ENCODE measurements at places on chromosomes 2 and 18. TPM values are rescaled to one million over a fixed set of nuclear protein-coding genes. Genes with fewer than 3 reads are reported as not detected.
A peak's percentile ranks its signal among the peaks of the same experiment; 100 is the strongest.

DNA sequence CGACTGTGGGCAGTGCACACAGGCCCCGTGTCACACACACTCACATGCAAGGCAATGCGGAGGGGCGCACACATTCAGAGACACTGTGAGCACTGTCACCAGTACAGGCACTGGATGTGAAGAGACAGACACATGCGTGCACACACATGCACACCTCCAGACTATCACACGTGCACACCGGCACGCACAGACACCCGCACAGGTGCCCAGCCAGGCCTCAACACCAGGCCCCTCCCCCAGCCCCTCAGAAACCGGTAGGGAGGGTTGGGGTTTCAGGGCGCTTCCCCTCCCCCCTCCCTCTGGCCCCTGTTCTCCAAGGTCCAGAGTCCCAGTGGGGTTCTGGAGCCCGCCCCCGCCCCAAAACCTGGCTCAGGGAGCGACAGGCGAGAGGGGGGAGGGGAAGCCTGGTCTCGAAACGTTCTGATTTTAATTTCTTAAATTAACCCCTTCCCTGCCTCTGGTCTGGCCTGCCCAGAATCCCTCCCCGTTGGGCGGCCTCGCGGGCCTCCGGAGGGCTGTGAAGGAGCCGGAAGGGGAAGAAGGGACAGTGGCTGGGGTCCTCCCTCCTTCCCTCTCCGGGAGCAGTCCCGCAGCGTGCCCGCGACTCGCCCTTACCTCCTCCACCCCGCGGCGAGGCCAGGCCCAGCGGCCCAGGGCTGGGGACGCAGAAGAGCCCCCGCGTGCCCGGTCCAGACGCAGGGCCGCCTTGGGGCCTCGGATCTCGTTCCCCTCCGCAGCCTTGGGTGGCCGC is 558 bp downstream of the FBXO41 start:
- DNase-seq, result no peak

- DNase-seq, result peak; percentile 98
Observed at GRCh38 chr2:10447895-10448575, at the start of gene ODC1. Gene ODC1, minus strand, starts transcription at chr2:10448327. Its CDS starts 3,295 bp downstream, at chr2:10445032.

The ANKRD29 gene
- not detected for total RNA-seq

The MALL gene
- total RNA-seq, result not detected
